Lower leg skin (tissue), 4 donors: ENCODE measurements at places on chromosomes 13 and 19.

DNA sequence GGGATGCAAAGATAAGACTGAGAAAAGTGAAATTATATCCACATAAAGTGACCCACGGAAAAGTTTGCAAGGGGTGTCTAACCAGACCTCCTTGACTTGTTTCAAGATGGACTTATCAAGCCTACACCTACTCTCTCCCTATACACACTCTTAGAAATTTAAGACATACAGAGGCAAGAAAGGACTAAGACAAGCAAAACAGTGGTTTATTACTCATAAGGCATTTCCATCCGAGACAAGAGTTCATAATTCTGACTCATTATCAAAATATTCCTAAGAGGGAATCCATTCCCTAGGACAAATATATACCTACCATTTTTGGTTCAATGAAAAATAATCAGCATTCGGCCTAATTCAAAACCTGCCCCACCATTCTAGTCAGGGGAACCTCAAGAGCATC, 232.6 kb upstream of the GPC6 start:
- DNase-seq, result no peak

DNA sequence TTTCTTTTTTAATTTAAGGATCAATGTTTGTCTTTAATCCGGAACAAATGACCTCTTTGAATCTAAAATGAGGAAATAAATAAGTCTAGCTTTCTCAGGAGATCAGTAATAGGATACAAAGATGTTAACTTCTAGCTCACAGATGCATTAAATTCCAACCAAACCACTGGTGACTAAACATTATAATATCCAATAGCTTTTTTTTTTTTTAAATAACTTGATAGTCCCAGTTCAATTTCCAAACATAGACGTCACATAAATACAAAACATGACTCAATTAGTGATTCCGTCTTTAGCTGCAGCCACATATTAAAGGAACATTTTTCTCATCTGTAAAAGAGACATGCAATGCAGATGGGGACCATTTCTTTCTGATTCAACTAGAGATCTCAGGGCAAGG, 390.5 kb upstream of the PCDH9 start:
- no peak for DNase-seq

- DNase-seq, result no peak
Measured at GRCh38 chr13:26998292-26998691, 173.3 kb downstream of the USP12 start.

DNA sequence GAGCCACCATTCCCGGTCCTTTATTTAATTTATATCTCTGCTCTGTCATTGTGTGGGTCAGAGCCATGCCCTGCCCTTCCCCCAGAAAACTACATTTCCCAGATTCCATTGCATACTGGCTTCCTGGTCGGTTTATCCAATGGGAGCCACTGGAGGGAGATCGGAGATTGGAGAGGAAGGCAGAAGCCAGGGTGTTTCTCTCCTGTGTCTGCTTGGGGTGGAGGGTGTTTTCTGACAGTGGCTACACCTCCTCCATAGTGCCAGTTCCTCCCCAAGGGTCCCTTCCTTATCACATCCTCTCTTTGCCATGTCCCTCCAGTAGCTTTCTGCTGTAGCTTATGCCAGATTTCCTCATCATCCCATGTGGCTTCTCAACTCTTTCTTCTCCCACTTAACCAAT, 19.0 kb downstream of the OLFM2 start:
- DNase-seq, result no peak

DNA sequence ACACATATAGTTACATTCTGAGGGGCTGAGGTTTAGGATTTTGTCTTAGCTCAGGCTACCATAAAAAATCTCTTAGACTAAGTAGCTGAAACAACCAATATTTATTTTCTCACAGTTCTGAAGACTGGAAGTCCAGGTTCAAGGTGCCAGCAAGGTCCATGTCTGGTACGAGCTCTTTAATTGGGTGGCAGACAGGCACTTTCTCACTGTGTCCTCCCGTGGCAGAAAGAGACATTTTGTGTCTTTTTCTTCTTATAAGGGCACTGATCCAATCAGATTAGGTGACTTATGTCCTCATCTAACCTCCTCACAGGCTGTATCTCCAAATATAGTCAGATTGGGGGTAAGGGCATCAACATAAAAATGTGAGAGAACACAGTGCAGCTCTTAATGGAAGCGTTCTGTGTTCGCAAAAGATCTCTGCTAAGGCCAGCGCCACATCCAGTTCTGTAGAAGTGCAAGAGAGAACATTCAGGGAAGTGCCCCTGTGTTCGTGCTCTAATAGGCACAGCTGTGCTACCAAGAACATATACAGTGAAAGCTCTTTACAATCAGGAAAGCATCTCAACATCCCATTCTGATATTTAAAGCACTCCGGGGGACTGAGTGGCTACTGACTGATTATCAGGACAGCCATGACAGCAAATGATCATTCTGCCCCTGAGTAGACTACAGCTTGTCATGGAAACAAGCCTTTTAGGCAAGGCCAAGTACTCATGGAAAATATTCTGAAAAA, 819.2 kb downstream of the LIG4 start:
- no peak for DNase-seq

DNA sequence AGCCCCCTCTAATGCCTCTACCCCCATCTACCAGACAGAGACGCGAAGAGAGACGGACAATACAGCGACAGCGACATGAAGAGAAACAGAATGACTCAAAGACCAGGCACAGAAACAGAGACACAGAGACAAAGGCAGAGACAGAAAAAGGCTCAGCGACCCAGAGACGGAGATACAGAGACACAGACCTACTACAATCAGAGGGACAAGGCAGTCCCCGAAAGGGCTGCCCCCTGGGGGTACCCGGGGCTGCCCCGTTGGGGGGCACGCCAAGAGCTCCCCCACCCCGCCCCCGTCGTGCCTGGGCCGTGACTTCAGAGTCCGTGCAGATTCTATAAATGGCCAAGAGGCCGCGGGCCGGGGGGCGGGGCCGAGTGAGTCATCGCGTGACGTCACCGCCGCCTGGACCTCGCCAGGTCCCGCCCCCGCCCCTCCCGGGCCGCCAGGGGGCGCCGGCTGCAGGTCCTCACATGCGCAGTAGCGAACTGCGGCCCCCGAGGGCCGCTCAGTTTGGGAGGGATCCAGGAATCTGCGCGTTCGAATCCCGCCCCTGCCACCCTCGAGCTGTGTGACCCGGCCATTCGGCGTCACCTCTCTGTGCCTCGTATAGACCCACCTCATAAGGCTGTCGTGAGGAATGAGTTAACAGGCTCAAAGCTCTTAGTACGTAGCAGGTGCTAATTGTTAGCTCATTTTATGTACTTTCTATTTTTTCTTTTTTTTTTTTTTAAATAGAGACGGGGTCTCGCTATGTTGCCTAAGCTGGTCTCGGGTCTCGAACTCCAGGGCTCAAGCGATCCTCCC, 2.7 kb upstream of the CNN1 start:
- DNase-seq, result peak; percentile 96

DNA sequence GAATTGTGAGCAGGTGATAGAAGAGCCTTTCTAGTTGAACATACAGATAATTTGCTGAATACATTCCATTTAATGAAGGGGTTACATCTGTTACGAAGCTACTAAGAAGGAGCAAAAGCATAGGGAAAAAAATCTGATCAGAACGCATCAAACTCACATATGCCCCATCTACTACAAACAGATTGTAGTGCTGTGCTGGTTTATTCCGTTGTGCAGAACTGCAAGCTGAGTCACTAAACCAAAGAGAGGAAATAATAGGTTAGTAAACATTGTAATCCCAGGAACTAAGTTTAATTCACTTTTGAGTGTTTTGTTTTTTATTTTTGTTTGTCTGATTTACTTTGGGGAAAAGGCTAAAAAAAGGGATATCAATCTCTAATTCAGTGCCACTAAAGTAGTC, 136.3 kb downstream of the CDK8 start:
- no peak for DNase-seq

DNA sequence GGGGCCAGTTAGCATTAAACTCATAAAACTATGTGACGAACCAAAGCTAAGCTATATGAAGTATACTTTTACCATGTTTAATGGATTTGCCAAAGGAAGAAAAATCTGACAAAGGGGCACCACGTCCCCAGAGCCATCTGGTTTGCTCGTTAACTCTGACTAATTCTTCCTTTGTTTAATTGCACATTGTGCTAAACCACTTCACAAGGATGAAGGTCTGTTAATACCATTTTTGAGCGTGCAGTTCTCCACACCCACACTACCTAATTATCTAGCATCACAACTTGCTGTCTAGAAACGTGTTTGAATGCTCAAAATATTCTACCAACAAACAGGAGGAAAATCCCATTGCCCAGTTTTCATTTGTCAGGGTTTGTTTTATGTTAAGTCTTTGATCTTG, 74.8 kb downstream of the COL4A1 start:
- no peak for DNase-seq

DNA sequence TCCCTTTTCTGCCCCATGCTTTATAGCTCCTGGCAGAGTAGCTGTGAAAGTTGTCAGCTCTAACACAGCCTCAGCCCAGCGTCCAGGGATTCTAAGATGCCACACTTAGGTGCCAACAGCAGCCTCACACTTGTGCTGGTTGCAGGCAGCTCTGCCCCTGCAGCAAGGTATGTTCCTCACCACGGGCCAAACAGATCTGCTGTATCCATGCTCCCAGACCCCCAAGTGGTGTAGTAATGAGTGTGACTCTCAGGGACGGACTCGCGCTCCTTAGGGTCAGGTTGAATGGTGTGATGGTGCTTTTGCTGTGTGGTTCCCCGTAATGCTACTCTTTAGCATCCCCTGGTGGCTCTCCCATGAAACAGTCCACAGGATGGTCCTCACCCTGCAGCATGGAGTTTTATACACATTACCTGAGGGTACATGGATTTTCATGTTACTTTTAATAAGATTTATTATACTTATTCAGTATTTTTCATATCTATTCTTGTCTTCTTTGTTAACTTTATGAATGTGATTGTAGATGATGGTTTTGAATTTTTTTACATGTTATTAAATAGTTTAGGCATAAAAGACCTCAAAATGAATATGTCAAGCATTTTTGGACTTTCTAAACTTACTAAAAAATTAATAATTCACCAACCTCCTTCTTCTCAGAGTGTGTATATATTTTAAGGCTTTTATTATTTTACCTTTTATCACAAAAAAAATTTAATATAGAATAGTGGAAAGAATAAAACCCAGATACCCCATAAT, 232.5 kb downstream of the SLC7A1 start:
- no peak for DNase-seq

DNA sequence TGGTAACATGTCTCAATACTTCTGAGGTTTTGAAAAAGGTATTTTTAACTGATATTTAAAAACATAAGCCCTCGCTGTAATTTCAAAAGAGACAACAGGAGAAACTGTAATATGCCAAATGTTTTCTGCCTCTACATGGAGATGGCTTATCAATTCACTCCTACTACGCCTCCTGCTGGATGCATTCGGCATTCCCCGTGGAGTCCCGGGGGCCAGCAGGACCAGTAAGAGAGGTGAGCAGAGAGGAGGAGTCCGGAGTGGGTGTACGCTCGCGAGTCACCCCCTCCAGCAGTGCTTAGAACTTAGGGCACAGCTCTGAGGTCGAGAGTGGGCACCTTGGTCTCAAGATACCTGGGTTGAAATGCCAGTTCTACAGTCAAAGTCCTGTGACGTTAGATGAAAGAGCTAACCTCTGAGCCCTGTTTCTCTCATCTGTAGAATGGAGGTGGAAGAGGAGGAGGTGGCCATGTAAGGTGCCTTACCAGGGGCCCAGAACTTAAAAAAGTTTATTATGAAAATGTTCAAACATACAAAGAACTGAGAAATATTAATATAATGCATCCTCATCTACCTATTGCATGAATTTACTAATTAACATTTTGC, 110.2 kb downstream of the STK24 start:
- no peak for DNase-seq

DNA sequence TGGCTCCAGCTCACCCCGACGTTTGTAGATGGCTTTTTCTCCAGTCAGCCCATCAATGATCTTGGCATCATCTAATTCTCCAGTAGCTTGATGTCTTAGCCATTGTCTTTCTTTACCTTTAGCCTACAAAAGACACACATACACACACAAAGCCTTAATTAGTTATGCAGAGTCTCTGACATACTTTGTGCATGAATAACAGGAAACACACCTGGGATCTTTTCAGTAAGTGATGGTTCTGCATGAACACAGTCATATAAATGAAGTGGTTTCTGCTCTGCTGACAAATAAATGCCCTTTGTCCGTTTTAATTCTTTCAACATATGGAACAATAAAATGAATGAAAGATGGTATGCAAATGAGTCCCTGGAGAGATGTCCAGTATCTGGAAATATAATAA, 133.3 kb downstream of the RGCC start:
- no peak for DNase-seq
